GM23248 (cell line): ENCODE measurements at places on chromosomes 6 and 20.

GRCh38 chr6:47729019-47729418 lies 30.6 kb downstream of the ADGRF4 start:
- peak; percentile 12 for DNase-seq

- DNase-seq: no peak
Observed at GRCh38 chr6:41605649-41606048, 32.6 kb upstream of the MDFI start.

DNA sequence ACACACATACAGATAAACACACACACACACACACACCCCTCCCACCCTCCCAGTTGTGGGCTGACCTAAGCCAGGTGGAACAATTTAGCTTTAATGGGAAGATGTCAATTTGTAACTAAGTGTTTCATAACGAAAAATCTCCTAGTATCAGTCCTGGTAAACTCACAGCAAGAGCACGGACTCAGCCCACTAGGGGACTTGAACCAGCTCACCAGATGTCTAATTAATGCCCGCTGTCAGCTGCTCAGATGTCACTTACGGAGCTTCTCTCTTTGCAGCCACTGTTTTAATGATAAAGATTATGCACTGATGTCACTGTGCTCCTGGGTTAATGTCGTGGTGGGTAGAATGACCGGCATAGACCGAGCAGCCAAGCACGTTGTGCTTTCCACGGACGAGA lies 116.6 kb upstream of the INSM1 start:
- no peak for DNase-seq

DNA sequence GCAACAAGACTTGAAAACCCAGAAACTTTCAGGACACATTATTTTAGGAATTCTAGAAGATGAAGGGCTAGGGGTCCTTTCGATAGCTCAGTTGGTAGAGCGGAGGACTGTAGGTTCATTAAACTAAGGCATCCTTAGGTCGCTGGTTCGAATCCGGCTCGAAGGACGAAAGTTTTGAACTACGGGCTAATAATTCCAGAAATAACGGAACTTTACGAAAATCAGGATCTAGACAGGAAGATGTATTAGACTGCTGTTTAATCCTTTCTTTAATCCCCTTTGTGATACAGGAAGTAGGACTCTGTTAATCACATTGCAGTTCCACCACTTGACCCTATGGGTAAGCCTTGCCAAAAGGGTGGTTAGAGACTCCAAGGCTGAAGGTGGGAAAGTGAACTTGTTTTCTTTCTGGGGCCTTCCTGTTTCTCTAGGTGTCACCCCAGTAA lies 21.2 kb upstream of the ABT1 start:
- DNase-seq: no peak

DNA sequence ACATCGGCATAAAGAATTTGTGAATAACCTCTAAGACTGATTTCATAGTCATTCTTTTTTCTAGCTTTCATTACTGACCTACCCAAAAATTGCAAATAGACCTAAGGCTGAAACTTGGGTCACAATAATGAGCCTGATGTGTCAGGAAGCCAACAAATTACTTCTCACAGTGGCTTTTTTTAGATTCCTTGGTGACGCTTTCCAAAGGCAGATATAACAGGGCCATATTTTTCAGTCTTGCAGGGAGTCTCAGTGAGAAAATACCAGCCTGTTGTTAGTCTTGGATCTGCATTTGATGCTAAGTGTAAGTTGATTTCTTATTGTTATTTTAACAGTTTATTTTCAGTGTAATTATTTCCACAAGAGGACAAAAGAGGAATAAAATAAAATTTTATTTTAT lies 179.7 kb downstream of the KHDC1L start:
- DNase-seq: no peak

DNA sequence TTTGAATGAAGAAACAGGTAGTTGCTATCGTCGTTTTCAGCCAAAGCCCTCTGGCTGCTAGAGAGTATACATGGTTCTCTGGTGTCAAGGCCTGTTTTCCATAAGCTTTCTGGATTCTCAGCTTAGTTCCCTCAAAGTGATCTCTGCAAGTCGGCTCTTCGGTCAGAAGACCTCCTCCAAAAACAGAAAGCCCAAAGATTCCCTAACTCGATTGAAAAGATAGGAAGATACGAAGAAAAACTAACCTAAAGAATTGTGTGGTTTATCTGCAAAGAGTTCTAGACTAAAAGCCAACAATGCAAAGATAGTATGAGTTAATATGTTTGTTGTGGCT lies 545 bp upstream of the ASCC3 start:
- peak; percentile 40 for DNase-seq
